Stimulated activated CD4-positive, alpha-beta T cell treated with anti-CD3 and anti-CD28 coated beads, Interleukin-15, amount 100 ng/mL, for 24 hours (primary cell): ENCODE measurements at places on chromosomes 4 and X.
A peak's percentile ranks its signal among the peaks of the same experiment; 100 is the strongest.

DNA sequence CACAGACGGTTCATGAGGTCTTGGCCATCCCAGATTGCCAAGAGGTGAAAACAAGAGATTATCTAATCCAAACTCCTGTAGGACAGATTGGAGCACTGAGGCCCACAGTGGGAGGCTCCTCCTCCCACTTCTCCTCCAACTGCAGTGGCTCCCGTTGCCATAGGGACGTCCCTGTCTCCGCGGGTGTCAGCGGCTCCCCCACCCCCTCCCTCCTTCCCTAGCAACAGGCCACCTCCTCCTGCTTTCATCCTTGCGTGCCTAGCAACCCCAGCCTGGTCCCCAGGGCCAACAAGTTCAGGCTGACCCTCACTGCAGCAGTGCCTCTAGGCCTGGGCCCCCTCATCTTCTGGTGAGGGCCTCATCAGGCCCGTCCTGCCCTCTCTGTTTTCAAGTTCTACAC lies 6.8 kb upstream of the IQSEC2 start:
- DNase-seq = peak; percentile 26

DNA sequence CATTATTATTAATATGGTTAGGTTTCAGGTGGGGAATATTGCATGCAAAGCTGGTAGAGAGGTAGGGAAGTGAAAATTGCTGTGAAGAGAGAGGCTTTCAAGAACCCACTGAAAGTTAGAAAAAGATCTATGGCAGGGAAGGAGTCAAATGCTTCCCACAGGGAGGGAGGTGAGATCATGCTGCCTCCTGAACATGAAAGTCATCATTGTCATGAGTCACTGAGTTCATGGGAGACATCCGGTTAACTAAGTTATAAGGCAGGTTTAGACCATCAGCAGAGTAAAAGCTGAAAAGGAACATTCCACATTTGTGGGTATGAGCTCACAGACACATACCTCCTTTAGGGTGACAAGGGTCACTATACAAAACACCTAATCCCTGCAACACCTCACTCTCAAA lies 16.2 kb downstream of the GATB start:
- DNase-seq = no peak

DNA sequence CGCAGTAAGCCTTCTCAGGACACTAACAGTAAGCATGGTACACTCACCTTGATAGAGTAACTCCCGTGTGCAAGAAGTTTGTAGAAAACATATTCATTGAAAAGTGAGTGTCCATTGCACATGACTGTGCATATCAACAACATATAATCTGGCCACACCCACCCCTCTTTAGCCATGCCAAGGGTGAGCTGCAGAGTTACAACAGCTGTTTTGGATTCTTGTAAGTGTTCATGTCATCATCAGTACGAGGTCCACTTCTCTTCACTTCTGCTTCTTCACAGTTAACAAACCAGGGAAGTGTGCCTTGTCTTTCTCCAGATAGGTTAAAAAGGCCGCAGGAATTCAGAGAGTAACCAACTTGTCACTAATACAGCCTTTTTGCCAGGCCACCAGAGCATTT lies 116.6 kb downstream of the IRF2 start:
- DNase-seq = no peak

- no peak for DNase-seq
These were observed 14.8 kb downstream of the USP38 start for GRCh38 chr4:143199503-143199902.

- DNase-seq = no peak
These were observed 236.3 kb downstream of the PCDH10 start for GRCh38 chr4:133385161-133385954.

DNA sequence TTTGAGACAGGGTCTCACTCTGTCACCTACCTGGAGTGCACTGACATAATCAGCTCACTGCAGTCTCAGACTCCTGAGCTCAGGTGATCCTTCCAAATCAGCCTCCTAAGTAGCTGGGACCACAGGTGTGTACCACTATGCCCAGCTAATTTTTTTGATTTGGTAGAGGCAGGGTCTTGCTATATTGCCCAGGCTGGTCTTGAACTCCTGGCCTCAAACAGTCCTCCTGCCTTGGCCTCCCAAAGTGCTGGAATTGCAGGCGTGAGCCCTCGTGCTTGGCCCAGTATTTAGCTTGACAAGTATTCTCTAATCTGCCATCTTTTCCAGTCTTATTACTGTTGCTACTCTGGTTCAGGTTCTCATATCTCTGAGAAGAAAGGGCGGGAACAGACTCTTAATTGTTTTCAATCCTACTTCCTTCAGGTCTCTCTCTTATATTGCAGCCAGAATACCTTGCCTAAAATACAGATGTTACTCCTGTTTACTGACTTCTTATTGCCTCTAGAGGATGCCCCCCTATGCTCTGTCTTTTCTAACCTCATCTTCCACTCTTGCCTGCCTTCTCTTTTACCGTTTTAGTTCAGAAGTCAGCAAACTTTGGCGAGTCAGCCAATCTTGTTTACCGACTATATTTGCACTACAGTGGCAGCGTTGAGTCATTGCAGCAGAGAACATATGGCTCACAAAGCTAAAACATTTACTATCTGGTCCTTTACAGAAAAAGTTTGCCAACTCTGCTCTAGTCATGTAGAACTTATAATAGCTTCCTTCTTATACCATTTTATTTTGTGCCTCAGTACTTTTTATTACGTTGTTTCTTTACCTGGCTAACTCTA lies 19.0 kb downstream of the MRPL1 start:
- DNase-seq = no peak
